Stimulated activated naive B cell treated with anti-CD40 and anti-IgM and Interleukin-4, amounts not matched to agents 10 μg/mL and 1 μg/mL and 100 μg/mL, for 72 hours (primary cell): ENCODE measurements at places on chromosomes 7 and 10.

GRCh38 chr7:2019711-2020511, 212.8 kb downstream of the MAD1L1 start:
- H3K4me1 ChIP-seq, result peaks cover 45% of the 10 kb centered on the region
- peak overlapping the region; percentile 98 for H3K27ac ChIP-seq
- peak; percentile 79 for DNase-seq
- no peaks in the 10 kb centered on the region for H3K27me3 ChIP-seq
- peaks cover 48% of the 10 kb centered on the region for H3K36me3 ChIP-seq

GRCh38 chr7:154373956-154374355, 321.8 kb downstream of the DPP6 start:
- H3K4me3 ChIP-seq, result no peak overlapping the region
- no peaks in the 10 kb centered on the region for H3K36me3 ChIP-seq
- H3K4me1 ChIP-seq, result no peaks in the 10 kb centered on the region
- DNase-seq, result no peak

DNA sequence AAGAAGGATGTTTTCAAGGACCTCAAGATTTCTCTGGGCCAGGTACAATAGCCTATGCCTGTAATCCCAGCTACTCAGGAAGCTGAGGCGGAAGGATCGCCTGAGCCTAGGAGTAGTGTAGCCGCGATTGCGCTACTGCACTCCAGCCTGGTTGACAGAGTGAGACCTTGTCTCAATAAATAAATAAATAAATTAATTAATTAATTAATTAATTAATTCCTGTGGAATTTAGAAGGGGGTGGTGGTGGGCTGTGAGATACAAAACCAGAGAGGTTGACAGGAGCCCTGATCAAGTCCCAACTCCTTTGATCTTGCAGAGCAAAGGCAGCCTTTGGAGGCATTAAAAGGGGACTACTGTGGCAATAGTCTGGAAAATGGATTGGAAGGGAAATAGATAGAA, 39.3 kb upstream of the NRF1 start:
- peaks cover under 1% of the 10 kb centered on the region for H3K36me3 ChIP-seq
- no peaks in the 10 kb centered on the region for H3K4me1 ChIP-seq
- H3K27me3 ChIP-seq, result peaks cover 21% of the 10 kb centered on the region
- no peak overlapping the region for H3K4me3 ChIP-seq

GRCh38 chr7:22111661-22112060, 166.0 kb upstream of the CDCA7L start:
- no peaks in the 10 kb centered on the region for H3K27me3 ChIP-seq
- no peak overlapping the region for H3K4me3 ChIP-seq
- no peaks in the 10 kb centered on the region for H3K4me1 ChIP-seq
- no peak for DNase-seq
- H3K36me3 ChIP-seq, result no peaks in the 10 kb centered on the region

GRCh38 chr7:110830778-110831177, 260.1 kb upstream of the LRRN3 start:
- H3K27me3 ChIP-seq, result no peaks in the 10 kb centered on the region
- H3K36me3 ChIP-seq, result no peaks in the 10 kb centered on the region

DNA sequence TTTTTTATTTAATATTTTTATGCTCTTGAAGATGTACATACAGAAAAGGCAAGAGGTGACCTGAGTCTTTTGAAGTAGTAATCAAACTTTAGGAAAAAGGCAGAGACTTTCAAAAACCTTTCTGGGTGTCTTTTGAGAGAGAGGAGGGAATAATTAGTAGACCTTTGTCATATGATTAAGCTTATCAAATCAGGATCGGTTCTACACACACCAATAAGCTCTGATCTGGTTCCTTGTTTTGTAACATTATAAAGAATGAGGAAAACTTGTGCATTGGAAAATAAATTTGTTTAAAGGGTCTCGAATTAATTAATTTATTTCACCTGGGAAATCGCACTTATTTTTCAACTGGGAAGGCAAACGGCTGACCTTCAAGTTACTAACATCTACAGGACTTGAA, 11.9 kb downstream of the TWIST1 start:
- H3K4me1 ChIP-seq, result peaks cover 20% of the 10 kb centered on the region
- no peaks in the 10 kb centered on the region for H3K36me3 ChIP-seq
- H3K27me3 ChIP-seq, result peaks cover 75% of the 10 kb centered on the region
- no peak overlapping the region for H3K4me3 ChIP-seq
- H3K27ac ChIP-seq, result no peak overlapping the region
- DNase-seq, result no peak
